Activated naive CD4-positive, alpha-beta T cell treated with anti-CD3 and anti-CD28 coated beads, Interleukin-2, amount 10 ng/mL, durations not matched to agents 7 days and 5 days (primary cell): ENCODE measurements at places on chromosomes 7 and 10.

DNA sequence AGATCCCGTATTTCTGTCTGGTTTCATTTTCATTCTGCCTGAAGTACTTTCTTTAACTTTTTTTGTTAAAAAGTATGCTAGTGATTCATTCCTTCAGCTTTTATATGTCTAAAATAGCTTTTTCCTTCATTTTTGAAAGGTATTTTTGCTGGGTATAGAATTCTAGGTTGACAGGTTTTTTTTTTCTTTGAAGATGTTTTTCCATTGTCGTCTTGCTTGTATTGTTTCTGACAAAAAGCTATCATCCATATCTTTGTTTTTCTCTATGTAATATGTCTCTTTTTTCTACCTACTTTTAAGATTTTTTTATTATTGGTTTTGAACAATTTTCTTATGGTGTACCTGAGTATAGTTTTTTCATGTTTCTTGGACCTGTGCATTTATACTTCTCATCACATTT, 8.2 kb downstream of the CUTC start:
- H3K4me1 ChIP-seq, result peaks cover 10% of the 10 kb centered on the region
- H3K36me3 ChIP-seq, result peaks cover 77% of the 10 kb centered on the region
- no peak overlapping the region for H3K4me3 ChIP-seq
- DNase-seq, result no peak
- H3K27ac ChIP-seq, result no peak overlapping the region

GRCh38 chr7:93964813-93965212, 39.3 kb downstream of the BET1 start:
- DNase-seq, result no peak
- H3K36me3 ChIP-seq, result no peaks in the 10 kb centered on the region
- no peaks in the 10 kb centered on the region for H3K27me3 ChIP-seq
- H3K27ac ChIP-seq, result no peak overlapping the region
- no peak overlapping the region for H3K4me3 ChIP-seq
- H3K4me1 ChIP-seq, result no peaks in the 10 kb centered on the region

- H3K36me3 ChIP-seq, result no peaks in the 10 kb centered on the region
- peaks cover 21% of the 10 kb centered on the region for H3K27me3 ChIP-seq
- H3K4me3 ChIP-seq, result no peak overlapping the region
- no peak for DNase-seq
- no peaks in the 10 kb centered on the region for H3K4me1 ChIP-seq
Measured at GRCh38 chr7:66013938-66014337, 31.9 kb upstream of the GUSB start.

DNA sequence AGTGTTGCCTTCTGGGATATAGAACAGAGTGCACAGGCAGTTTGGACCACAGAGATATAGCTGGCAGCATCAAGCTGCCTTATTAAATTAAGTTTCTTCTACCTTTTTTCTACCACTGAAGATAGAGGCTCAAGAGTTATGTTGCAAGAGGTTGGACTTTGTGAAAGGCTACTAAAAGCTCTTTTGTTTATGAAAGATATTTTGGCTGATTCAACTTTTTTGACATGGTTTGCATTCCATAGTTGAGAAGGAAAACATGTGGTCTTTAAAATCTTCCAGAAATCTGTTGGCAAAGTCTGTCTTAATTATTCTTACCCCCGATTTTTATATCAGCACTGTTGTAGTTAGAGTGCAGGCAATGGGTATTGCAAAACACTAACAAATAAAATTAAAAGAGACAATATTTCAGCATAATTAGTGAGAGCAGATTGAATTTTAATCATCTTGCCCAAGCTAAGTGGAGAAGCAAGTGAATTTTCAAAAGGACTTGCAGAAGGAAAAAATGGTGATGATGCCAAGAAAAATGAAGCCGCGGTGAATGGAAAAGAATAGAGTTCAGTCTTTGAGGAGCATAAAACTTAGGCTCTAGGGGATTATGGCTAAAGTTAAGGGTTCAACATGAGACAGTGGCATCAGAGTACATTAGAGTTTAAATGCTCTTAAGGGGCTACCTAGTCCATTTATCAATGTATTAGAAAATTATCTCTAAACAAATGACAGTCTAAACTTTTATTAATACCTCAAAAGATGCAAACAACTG, 450.9 kb upstream of the CNTNAP2 start:
- H3K27me3 ChIP-seq, result no peaks in the 10 kb centered on the region
- no peak for DNase-seq
- H3K4me3 ChIP-seq, result no peak overlapping the region
- H3K36me3 ChIP-seq, result no peaks in the 10 kb centered on the region

DNA sequence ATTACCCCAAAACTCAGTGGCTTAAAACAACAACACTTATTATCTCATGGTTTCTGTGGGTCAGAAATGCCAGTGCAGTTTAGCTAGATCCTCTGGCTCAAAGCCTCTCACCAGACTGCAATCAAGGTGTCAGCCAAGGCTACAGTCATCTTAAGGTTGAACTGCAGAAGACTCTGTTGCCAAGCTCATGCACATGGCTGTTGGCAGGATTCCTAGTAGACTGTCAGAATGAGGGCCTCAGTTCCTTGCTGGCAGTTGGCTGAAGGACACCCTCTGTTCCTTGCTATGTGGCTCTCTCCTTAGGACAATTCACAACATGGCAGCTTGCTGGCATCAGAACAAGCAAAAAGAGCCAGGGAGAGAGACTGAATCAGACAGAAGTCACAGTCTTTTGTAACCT, 34.7 kb downstream of the TOMM7 start:
- H3K27ac ChIP-seq, result no peak overlapping the region
- peaks cover 17% of the 10 kb centered on the region for H3K27me3 ChIP-seq
- H3K4me1 ChIP-seq, result no peaks in the 10 kb centered on the region
- no peak for DNase-seq

- H3K4me3 ChIP-seq, result no peak overlapping the region
- H3K27ac ChIP-seq, result no peak overlapping the region
- H3K36me3 ChIP-seq, result no peaks in the 10 kb centered on the region
Measured at GRCh38 chr7:27121684-27122076, 8.9 kb downstream of the HOXA4 start.

GRCh38 chr10:29229258-29229705, 59.6 kb upstream of the LYZL1 start:
- no peak overlapping the region for H3K27ac ChIP-seq
- H3K36me3 ChIP-seq, result no peaks in the 10 kb centered on the region
- no peak for DNase-seq
- no peaks in the 10 kb centered on the region for H3K4me1 ChIP-seq
- H3K4me3 ChIP-seq, result no peak overlapping the region
